ENCODE measurements at places on chromosomes 4 and X.

- no peak for DNase-seq
- H3K27me3 ChIP-seq, result no peaks in the 10 kb centered on the region
- no peaks in the 10 kb centered on the region for H3K4me1 ChIP-seq
- H3K27ac ChIP-seq, result no peak overlapping the region
- no peak overlapping the region for H3K4me3 ChIP-seq
These were observed 58.8 kb upstream of the ENPEP start for GRCh38 chr4:110417136-110417535.

DNA sequence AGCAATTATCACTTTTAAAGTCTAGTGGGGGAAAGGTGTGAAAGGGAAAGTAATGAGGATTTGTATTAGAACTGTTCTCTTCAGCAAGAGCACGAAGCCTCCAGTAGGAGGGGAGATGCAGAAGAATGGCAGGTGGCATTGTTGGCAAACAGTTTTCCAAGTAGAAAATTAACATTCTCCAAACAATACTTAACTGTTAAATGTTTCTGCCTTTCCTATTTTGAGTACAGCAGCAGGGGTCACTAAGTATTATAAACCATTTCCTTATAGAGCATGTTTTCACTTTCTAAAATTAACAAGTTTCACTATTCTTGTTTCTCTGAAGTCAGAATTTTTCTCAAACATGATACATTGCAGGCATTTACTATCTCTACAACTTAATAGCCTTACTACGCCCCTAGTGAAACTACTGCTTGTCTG is 58.7 kb downstream of the LEF1 start:
- H3K4me3 ChIP-seq, result peak overlapping the region; percentile 76
- H3K27me3 ChIP-seq, result no peaks in the 10 kb centered on the region
- peak overlapping the region; percentile 82 for H3K27ac ChIP-seq

GRCh38 chrX:103878466-103879122 is 46.5 kb upstream of the RAB9B start:
- H3K4me3 ChIP-seq, result no peak overlapping the region
- no peaks in the 10 kb centered on the region for H3K36me3 ChIP-seq
- DNase-seq, result no peak

GRCh38 chr4:153143527-153144348 is 60.5 kb upstream of the TRIM2 start:
- H3K4me1 ChIP-seq, result no peaks in the 10 kb centered on the region
- no peaks in the 10 kb centered on the region for H3K27me3 ChIP-seq
- no peaks in the 10 kb centered on the region for H3K36me3 ChIP-seq

GRCh38 chr4:16480011-16480410 is 253.7 kb upstream of the TAPT1 start:
- H3K4me1 ChIP-seq, result no peaks in the 10 kb centered on the region
- no peak for DNase-seq
- no peak overlapping the region for H3K27ac ChIP-seq

GRCh38 chr4:3720466-3720865 is 45.7 kb upstream of the ADRA2C start:
- H3K4me3 ChIP-seq, result no peak overlapping the region
- no peaks in the 10 kb centered on the region for H3K36me3 ChIP-seq
- DNase-seq, result no peak
- no peaks in the 10 kb centered on the region for H3K4me1 ChIP-seq
- no peak overlapping the region for H3K27ac ChIP-seq

DNA sequence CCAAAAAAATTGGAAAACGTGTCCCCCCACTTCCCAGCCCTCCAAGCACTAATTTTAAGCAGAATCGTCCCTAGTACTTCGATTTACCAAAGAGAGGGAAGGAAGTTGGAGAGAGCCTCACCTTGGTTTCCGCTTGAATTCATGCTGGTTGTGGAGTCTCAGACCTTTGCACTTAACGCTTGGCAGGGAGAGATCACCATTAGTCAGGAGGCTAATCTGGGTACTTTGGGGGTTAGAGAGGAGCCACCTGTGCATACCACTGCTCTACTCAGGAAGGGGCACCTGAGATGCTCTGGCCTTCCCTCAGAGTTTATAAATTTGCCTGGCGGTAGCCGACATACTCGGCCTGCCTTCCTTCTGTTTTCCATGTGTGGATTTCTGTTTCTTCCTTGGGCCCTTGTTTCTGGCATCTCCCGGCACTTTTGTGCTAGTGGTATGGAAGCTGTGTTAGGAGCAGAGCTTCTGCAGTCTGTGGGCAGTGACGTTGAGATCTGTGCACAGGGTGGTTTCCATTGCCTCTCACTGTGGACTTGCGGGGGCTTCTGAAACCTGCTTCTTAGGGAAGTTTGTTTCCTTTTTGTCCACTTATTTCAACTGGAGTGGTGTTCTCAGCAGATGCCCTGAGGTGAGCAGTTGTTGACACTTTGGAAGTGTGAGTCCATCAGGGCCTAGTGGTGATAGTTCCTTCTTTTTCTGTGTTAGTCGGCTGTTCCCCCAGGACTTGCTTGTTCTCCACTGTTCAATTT is 104.2 kb downstream of the TMEM131L start:
- H3K27me3 ChIP-seq, result no peaks in the 10 kb centered on the region
- peaks cover 22% of the 10 kb centered on the region for H3K36me3 ChIP-seq
- H3K4me1 ChIP-seq, result peaks cover 29% of the 10 kb centered on the region
- no peak overlapping the region for H3K27ac ChIP-seq

DNA sequence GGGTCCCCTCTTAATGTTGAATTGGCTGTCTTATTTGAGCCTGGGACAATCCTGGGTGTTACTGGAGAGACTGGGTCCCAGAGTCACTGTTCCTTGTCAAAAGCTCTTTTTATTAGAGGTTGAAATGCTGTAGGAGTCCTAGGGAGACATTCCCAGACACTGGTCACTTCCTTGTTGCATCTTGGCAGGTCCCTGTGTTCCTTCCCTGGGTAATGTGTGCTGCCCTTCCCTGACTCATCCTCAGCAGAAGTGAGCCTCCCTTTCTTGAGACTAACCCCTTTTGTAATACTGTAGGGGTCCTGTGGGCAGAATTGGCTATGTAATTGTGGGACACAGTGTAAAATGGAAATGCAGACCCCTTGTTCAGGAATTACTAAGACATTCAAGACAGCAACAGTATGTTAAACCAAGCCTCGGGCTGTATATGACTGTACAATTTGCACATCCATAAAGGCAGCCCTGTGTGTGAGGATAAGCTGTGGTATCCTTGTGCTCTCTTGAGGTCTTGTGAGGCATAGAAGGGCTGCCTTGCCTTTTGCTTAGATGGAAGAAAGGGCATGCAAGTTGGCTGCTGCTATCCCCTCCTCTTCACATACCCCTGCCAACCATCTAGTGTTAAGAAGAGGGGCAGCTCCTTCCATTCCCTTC is 53.5 kb downstream of the DCLK2 start:
- H3K27ac ChIP-seq, result no peak overlapping the region
- no peaks in the 10 kb centered on the region for H3K36me3 ChIP-seq
- peaks cover 4% of the 10 kb centered on the region for H3K27me3 ChIP-seq
- no peaks in the 10 kb centered on the region for H3K4me1 ChIP-seq
